ENCODE measurements at places on chromosomes 12 and 14.

GRCh38 chr12:130911933-130912332 lies 40.1 kb downstream of the RAN start:
- no peak for DNase-seq

- DNase-seq, result no peak
These were observed 162.7 kb downstream of the ZFP36L1 start for GRCh38 chr14:68630081-68630571.

DNA sequence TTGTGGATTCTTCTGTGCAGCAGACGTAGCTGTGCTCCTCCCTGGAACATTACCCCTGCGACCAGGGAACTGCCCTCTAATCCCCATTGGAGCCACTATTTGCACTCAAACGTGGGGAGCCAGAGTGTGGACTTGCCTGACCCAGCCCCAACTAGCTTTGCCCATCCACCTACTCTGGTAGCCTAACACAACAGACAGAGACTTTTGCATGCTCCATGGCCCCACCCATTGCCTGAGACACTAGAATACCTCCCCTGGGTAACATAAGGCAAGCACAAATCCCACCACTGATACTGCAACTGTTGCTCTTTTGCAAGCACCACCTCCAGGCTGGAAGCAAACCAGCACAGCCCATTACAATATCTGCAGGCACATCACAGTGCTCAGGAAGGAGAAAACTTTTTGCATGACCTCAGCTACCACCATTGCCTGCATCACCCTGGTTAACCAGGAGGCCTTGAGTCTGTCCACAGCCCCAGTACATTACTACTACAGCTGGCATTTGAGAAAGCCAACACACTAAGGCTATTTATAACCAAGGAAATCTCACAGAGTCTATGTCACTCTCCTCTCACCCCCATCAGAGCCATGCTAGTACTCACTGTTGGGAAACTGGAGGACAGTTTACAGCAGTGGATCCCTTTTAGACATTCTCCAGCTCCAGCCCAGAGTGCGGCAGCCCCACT lies 15.0 kb downstream of the CEP128 start:
- DNase-seq, result no peak

DNA sequence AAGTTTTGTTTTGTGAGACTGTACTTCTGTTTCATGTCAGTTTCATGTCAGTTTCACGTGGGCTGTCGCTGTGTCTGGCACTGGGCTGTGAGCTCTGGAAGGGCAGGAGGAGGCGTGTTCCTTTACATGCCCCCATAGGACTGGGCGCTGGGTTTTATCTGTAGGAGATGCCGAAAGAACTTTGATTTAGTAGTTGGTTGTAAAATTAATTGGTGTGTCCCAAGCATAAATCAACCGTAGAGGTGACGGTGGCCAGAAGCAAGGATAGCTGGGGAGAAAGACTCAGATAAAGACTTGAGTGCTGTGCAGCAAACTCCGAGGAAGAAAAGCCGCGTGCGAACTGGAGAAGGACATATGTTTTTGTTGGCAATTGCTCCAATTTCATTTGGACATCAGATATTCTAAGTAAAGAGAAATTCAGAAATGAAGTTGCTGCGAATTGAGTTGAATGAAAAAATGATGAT lies 182.5 kb downstream of the VRK1 start:
- no peak for DNase-seq

- no peak for DNase-seq
These were observed 71.8 kb downstream of the MYRFL start for GRCh38 chr12:69896653-69897381.

GRCh38 chr14:90536092-90536491 lies 139.3 kb downstream of the CALM1 start:
- no peak for DNase-seq

- no peak for DNase-seq
These were observed 1076.5 kb upstream of the FLRT2 start for GRCh38 chr14:84453307-84453950.

GRCh38 chr12:30694412-30695198 lies 1.1 kb downstream of the IPO8 start:
- DNase-seq, result no peak

- DNase-seq, result peak; percentile 94
These were observed 436 bp downstream of the ASB2 start for GRCh38 chr14:93975791-93976476.

DNA sequence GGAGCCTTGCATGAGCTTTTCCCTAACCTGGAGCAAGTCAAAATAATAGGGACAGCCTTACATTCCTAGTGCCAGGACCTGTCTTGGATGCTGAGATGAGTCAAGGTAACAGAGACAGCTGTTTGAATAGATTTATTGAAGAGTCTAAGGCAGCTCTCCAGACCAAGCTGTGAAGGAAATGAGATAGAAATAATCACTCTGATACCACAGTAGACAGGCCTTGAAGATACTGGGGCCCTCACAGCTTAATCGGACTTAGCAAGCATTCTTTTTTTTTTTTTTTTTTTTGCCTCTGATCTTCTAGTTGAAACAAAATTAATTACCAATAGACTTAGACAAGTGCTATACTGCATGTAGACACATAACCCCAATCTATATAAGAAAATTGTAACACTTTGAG lies 3.1 kb upstream of the RNASE9 start:
- no peak for DNase-seq

DNA sequence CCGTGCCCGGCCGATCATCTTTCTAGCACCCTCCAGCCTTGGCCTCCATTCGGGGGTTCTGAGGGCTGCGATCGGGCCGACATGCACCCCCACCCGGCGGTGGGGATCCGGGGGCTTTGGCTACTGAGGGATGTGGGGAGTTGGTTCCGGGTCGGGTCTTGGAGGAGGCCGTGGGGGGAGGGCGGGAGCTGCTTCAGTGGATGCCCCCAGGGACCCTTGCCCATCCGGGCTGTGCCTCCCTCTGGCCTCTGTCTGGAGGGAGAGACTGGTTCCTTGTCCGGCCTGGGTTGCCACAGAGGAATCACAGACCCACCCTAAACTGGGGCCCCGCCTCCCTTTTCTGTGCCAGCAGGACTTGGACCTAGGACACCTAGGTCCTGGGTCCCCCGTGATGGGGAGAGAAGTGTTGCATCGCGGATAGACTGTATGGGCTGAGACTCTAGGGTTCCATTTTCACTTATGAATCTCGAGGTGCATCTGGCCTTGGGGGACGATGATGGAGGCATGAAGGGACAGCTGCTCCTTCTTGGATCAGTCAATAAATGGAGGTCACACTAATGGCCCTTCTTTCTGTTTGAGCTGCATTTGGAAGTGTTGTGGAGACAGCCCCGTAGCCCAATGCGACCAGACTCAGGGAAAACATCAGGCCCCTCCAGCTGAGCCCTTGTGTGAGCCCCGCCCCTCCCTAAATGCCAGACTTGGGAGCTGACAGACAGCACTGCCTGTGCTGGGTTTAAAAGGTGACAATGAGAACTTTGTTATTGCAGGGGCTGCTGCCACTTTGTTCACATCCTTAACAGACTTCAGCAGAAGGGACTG lies 577 bp downstream of the DTX3 start:
- no peak for DNase-seq

DNA sequence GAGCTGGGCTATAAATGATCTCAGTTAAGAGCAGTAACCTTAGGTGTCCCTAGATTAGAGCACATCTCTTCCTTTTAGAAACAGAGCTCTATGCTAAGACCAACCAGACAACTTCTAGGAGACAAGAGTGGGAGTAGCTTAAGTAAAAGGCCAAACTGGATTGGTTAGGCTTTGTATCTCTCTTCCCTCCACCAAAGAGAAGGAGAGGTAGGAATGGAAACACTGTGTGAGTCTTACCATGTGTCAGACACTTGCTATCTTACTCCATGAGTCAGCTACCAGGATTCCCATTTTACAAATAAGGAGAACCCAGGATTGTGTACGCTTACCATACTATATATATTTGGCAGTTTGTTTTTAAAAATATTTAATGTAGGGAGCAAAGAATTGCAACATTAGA lies 122.9 kb downstream of the PAX9 start:
- no peak for DNase-seq

DNA sequence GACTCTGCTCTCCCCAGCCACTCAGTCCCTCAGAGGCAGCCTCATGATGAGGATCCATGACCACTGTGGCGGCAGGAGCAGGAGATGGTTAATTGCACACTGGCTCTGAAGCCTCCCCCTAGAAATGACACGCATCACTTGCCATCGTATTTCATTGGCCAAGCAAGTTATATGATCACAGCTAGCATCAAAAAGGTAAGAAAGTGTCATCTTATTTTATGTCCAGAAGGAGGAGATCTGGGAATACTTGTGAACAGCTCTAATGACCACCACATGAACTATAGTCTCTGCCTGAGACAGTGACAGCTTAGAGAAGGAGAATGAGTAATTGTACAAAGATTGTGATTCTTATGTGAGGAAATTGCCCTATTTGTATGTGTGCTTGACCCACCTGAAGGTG lies 363.4 kb downstream of the NUAK1 start:
- peak; percentile 29 for DNase-seq

- DNase-seq, result no peak
These were observed 105.1 kb downstream of the GCH1 start for GRCh38 chr14:54797556-54797955.

DNA sequence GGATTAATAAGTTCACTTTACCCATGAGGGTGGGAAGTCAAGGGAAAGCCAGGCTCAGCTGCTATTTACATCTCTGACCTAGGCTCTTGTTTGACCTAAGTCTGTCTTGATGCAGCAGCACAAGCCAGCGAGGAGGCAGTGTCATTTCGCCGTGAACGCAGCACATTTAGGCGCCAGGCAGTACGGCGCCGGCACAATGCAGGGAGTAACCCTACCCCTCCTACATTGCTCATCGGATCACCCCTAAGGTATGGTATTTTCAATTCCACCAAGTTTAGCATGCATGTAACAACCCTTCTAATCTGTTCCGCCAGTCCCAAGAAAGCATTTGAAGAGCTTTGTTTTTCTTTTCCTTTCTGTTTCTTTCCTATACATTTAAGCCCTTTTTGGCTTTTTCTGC lies 81.2 kb downstream of the PCNX1 start:
- DNase-seq, result no peak

- peak; percentile 49 for DNase-seq
These were observed 24.2 kb upstream of the INF2 start for GRCh38 chr14:104665114-104665656.

DNA sequence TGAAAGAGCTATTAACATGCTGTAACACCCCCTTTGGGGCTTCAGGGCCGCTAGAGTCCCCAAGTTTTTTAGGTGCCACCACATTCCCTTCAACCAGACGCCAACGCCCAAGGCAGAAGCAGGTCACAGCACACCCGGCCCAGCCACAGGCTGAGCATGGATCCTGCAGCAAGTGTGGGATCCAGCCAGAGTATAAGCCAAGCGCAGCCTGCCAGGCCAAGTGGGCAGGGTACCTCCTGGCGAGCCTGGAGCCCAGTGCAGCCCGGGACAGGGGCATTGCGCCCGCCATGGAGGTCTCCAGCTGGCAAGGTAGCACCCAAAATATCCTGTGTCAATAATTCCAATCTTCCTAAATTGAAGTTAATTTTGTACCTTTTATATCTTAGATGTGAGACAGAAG lies 55.5 kb downstream of the EML5 start:
- DNase-seq, result no peak

DNA sequence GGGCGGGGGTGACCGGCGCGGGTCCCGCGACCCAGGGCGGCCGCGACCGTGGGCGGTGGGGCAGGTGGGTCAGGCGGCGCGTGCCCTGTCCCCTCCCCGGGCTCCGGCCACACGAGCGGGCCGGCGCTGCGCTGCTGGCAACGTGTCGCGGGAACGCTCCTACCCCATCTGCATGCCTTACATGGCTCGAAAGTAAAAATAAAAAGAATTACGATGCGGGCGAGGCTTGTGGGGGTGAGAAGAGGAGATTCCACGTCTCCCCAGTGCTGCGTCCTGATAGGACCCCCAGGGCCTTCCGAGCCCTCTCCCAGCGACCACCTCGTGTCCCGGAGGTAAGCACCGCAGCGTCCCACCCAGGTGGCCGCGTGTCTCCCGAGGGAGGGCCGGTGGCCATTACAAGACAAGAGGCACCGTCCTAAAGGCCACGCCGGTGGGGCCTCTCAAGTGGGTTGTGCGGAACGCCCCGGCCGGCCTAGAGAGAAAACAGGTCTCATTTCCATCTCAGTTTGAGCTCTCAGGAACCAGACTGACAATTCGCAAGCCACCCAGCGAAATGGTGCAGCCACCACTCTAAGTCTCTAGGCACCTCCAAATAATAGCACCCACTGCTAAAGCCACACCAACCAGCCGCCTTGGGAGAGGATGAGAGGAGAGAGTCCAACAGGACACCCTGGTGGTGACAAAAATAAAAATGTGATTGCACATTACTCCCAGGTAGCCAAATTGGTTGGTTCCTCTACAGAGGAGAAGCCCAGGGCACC lies 612 bp upstream of the FOXN3 start:
- DNase-seq, result peak; percentile 24

DNA sequence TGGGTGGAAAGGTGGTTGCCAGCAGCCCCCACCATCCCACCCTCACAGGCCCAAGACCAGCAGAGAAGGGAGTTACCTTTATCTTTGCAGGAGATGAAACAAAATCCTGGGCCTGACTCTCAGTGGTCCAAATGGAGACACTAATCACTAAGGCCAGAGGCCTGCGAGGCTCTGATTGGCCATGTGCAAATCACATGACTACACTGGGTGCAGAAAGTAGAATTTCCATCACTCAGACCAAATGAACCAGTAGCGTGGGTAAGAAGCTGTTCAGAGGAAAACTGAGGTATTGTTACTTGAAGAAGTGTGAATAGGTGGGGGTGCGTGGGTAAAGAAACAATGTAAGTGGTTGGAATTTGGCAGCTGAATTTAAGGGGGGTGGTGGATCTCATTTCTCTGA lies 20.2 kb upstream of the PPP1CC start:
- DNase-seq, result no peak

GRCh38 chr12:68943848-68944247 lies 10.9 kb upstream of the CPM start:
- DNase-seq, result no peak

GRCh38 chr14:67908052-67908754 lies 88.6 kb downstream of the RAD51B start:
- no peak for DNase-seq

DNA sequence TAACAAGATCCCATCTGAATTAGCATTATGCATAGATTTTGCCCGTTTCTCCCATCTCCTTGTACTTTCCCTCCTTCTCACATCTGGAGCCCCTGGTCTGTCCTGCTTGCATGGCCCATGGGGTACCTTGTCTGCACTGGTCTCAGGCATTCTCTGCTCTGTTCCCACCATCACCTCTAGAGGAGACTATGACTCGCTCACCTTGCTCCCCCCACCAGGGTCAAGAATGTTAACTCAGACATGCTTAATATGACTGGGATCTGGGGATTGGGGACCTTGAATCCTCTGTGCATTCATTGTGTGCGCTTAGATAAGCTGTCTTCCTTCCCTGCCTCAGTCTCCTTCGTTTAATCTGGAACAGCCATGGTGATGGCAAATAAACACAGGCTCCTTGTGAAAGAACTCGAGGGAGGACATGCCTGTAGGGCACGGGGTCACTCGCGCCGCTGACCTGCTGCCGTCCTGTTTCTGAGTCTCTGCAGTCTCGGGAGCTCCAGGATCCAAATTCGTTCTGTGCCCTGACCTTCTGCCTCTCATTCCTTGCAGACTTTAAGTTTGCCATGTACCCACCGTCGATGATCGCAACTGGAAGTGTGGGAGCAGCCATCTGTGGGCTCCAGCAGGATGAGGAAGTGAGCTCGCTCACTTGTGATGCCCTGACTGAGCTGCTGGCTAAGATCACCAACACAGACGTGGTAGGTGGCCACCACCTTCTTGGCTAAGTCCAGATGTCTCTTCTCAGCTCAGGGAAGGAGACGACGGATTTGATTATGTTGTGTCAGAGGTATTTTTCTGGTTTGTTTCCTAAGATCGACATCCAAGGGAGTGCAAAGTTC lies 15.0 kb downstream of the CCND2 start:
- no peak for DNase-seq

- peak; percentile 33 for DNase-seq
These were observed 46.7 kb downstream of the LRRC74A start for GRCh38 chr14:76872796-76873432.

GRCh38 chr12:29320295-29321085 lies 60.5 kb downstream of the ERGIC2 start:
- no peak for DNase-seq

Measured in foreskin melanocyte (primary cell).